ENCODE measurements at places on chromosomes 12 and 14. TPM values are rescaled to one million over a fixed set of nuclear protein-coding genes. Genes with fewer than 3 reads are reported as not detected.

Gene RND1
- 18.7 TPM for total RNA-seq

Gene ADGRD1
- total RNA-seq = 0.57 TPM

Gene IFNG
- not detected for total RNA-seq

Gene RASSF9
- 0.43 TPM for total RNA-seq

Gene KRT82
- total RNA-seq = not detected

Gene MYL6B
- 81.2 TPM for total RNA-seq

Gene ATL1
- total RNA-seq = 4.8 TPM

Gene HEBP1
- total RNA-seq = 53.8 TPM

Gene ST8SIA1
- 0.06 TPM for total RNA-seq

Gene PMEL
- 0.65 TPM for total RNA-seq

Gene LGR5
- total RNA-seq = not detected

Gene CD27
- total RNA-seq = not detected

Gene SIX1
- total RNA-seq = 7.8 TPM

Gene TCL1B
- not detected for total RNA-seq

Gene ACOT6
- not detected for total RNA-seq

Gene YARS2
- 29.6 TPM for total RNA-seq

Gene PGF
- total RNA-seq = 3.5 TPM

Gene TSPAN8
- total RNA-seq = 0.15 TPM

Gene EML1
- 40.3 TPM for total RNA-seq

Gene PIWIL1
- total RNA-seq = not detected

Gene A2ML1
- not detected for total RNA-seq

Gene CCDC85C
- total RNA-seq = 42.1 TPM

Gene PDZRN4
- total RNA-seq = not detected

Gene SERPINA3
- 5.7 TPM for total RNA-seq

Gene P3H3
- 20.2 TPM for total RNA-seq

Gene EEA1
- total RNA-seq = 3.8 TPM

Gene BICDL1
- 4.5 TPM for total RNA-seq

Gene MYF5
- total RNA-seq = not detected

Gene KRT71
- not detected for total RNA-seq

Gene CRIP1
- total RNA-seq = 1,885 TPM

Gene SLC15A5
- not detected for total RNA-seq
